ENCODE measurements at places on chromosomes 7 and 10. TPM values are rescaled to one million over a fixed set of nuclear protein-coding genes. Genes with fewer than 3 reads are reported as not detected.

- no peak for DNase-seq
Observed at GRCh38 chr7:116100626-116101025, 70.1 kb upstream of the TFEC start.

The ASAH2 gene
- total RNA-seq = 5.9 TPM

GRCh38 chr7:140653319-140654108 lies 12.9 kb upstream of the DENND2A start:
- peak; percentile 65 for DNase-seq

- DNase-seq = no peak
Observed at GRCh38 chr10:36534471-36535002, 590.9 kb upstream of the ANKRD30A start.

DNA sequence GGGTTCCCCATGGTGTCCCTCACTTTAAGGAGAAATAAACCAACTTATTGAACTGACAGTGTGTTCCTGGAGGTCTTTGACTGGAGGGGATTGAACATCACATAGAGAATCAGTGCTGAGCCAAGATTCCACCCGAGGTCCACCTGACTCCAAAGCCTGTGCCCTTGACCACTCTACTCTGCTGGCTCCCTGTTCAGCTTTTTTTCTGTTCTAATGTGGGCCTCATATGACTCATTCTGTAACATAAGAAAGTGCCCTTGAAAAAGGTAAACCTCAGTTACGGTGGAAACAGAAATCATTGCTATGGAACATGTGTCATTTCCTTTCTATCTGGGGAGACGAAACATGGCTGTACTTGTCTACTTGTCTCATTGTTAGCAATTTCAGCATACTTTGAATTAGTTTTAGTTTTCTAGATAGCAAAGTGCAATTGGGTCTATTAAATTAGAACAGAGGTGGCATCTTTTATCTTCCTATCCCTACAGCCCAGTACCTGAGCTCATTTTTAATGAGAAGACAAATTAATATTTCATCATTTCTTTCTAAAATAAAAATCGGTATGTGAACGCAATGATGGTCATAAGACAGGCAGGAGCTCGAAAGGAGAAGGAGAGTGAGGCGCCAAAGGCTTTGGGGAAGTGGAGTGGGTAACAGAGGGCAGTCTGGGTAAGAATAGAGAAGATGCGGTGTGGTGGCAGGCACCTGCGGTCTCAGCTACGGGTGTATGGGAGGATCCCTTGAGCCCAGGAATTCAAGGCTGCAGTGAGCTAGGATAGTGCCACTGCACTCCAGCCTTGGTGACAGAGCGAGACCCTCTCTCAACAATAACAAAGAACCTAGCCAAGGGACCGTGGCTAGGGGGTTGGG lies 1.5 kb downstream of the GSDME start:
- DNase-seq = no peak

GRCh38 chr10:102009801-102010425 lies 46.1 kb downstream of the ARMH3 start:
- peak; percentile 10 for DNase-seq

- no peak for DNase-seq
Observed at GRCh38 chr10:6607182-6607581, 27.1 kb upstream of the PRKCQ start.

DNA sequence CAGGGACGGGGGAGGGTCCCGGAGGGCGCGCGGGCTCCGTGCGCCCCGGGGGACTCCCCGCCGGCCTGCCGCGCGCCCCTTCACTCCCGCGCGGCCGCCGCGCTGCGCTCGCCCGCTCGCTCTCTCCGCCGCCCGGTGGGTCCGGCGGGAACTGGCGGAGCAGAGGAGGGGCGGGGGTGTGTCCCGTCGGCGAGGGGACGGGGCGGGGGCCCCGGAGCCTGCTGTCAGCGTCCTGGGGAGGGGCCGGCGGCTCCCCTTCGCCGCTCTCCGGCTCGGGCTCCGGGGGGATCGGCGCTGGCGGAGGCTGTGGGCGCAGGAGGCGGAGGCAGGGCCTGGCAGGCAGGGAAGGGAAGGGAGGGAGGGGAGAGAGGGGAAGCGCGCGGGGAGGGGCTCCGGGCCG lies at the start of gene SH3PXD2A:
SH3PXD2A (minus strand) TSS at position 153 of the 400 bp plus-strand sequence. CDS start 310 bp downstream, outside the sequence.
- peak; percentile 50 for DNase-seq

DNA sequence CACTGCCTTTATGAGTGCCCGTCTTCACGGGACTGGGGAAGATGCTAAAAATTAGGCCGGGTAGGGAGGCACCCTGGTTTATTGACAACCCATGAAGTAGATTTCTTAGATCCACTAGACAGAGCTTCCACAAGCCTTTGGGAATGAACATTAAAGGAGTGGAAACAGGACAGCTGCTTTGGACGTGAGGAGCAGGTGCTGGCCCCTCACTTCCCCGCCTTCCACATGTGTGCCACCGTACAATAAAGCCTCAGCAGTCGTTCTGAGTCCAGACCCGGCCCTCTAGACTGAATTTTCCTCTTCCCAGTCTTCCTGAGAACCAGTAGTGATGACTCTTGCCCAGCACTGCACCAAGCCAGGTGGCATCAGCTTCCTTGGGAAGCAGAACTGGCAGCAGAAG lies 282.4 kb downstream of the CELF2 start:
- DNase-seq = no peak

GRCh38 chr10:71473671-71474599 lies 77.2 kb downstream of the CDH23 start:
- no peak for DNase-seq
